ENCODE measurements at places on chromosomes 7 and 10.

GRCh38 chr10:61363006-61363405 is 90.2 kb downstream of the TMEM26 start:
- DNase-seq, result no peak

GRCh38 chr10:96136810-96137209 is 6.7 kb downstream of the ZNF518A start:
- DNase-seq, result no peak

DNA sequence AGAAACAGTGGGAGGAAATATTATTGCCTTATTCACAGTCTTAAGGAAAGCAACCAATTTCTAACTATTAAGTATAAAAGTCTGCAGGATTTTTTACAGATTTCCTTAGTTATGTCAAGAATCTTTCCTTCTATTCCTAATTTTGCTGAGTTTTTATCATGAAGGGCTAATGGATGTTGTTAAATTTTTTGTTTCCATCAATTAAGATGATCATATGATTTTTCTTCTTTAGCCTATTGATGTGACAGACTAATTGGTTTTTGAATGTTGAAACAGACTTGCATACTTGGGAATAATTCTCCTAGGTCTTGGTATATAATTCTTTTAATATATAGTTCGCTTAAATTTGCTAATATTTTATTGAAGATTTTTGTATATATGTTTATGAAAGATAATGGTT is 569.1 kb upstream of the KCND2 start:
- no peak for DNase-seq

DNA sequence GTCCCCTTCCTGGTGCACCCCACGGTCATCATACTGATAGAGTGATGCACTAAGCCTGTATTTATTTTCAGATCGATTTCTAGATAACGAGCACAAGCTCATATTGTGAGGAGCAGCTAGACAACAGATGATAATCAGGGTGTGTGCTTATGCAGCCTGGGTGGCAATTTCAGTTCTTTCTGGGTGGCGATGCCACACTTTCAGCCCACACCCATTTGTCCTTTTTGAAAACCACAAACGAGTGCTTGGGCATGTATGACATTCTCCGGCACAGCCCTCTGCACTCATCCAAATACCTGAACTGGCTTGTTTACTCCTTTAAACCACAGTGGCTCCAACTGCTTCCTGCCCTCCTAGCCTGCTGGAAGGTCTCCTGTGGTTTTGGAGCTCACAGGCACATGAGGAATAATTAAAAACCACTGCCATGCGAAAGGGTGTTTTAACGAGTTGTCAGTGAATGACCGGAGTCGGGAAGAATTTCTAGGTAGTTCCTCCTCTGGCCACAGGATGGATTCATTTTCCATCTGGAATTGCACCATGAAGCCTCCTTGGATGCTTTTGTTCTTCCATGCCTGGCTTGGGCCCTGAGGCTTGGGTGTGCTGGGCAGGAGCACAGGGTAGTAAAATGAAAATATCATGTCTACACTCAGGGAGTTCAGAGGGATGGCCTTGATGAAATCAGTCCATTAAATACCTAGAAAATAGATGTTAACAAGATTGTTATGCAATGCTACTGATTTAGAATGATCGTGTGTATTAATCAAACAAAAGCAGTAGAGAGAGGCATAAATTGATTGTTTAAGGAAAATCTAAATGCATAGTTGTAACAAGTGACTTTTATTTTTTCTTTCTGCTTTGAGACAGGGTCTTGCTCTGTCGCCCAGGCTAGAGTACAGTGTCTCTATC is 52.4 kb upstream of the ITGB1 start:
- DNase-seq, result no peak

DNA sequence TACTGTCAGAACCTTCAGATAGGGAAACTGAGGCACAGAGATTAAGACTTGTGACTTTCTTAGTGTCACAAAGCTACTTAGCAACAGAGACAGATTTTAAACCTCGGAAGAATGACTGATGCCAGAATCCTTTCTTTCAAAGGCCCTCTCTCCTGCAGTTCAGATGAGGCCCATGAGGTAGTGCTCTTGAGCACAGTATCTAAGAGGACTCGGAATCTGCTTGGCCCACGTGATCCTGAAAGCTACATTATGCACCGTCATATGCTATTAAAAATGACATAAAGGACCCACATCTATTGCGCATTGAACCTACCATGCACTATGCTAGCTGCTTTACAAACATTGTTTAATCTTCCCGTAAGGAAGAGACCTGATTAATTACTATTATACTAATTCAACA is 355.9 kb downstream of the SFMBT2 start:
- DNase-seq, result no peak

DNA sequence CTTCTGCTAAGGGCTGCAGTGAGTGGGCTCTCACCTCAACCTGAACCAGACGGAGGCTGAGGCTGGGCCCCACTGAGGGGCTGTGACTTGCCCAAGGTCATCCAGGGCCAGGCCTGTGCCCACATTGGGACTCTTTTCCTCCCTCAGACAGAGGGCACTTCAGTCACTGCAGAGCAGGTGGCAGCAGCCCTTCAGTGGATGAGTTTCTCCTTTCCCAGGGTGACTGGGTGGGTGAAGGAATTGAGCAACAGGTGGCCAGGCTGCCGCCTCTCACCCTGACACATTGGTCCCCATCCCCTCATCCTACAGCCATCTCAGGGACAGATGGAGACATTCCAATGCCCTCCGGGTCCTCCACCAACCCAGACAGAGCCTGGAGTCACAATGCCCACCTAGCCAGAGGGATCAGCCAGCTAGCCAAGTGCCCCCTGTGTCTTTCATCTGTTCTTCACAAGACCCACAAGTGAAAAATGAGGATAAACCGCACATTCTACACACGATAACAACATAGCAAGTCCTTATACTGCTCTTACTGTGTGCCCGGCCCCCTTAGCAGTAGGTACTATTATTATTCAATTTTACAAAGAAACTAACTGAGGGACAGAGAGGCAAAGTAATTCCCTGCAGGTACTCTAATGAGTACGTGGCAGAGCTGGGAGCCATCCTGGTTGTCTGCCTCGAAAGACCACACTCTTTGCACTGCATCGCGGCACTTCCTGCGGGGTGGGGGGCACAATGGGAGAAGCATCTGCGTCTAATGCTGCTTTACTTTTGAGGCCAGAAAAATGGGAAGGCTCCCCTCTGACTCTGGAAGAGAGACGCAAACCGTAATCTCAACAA is 1.7 kb upstream of the SLC18A3 start:
- DNase-seq, result no peak

DNA sequence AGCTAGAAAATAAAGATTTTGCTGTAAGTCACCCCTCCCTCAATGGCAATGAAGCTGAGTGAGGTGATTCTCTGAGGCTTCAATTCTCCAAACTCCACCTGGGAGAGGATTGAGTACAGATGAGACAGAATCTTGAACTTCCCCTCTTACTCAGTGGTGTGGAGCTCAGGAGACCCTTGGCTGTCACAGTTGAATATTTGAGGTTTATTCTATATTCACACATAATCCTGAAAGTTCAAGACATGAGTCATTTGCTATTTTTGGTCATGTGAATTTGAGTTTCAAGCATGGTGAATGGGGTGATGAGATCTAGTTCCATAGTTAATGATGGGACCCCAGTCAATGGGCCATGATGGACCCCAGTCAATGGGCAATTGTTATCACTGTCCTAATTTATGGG is 13.9 kb upstream of the TECTB start:
- no peak for DNase-seq

- no peak for DNase-seq
Measured at GRCh38 chr7:92135052-92135889, 994 bp upstream of the CYP51A1 start.
